Inflammatory macrophage treated with lipopolysaccharide for 1 hour (primary cell): ENCODE measurements at places on chromosomes 7 and 10.

GRCh38 chr7:29337546-29338116, 143.1 kb downstream of the CHN2 start:
- no peak for DNase-seq

GRCh38 chr7:27779873-27780272, 39.9 kb downstream of the TAX1BP1 start:
- DNase-seq = no peak

DNA sequence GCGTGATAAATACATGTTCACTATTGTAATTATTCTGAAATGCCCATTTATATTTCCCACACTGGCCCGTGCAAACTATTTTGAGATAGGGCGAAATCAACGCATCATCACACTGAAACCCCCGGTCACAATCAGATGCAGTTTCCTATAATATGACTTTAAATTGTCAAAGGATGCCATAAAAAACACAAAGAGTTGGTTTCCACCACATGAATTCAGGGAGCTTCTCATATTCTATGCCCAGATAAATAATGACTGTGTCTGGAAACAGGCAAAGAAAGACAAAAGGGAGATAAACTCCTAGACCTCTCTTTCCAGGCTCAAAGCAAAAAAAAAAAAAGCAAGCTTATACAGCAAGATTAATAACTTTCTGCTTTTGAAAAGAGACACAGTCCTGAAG, 375.8 kb upstream of the AKR1E2 start:
- DNase-seq = no peak

GRCh38 chr10:78953113-78953798, 115.5 kb upstream of the ZMIZ1 start:
- no peak for DNase-seq

GRCh38 chr10:7715515-7715914, 12.4 kb downstream of the ITIH2 start:
- no peak for DNase-seq

GRCh38 chr10:30839652-30840051, 192.0 kb downstream of the ZNF438 start:
- no peak for DNase-seq
